ENCODE measurements at places on chromosomes 3 and 15.

- no peak for DNase-seq
These were observed 347.3 kb downstream of the ZBTB20 start for GRCh38 chr3:114799816-114800215.

GRCh38 chr3:113741086-113741485 lies 5.0 kb downstream of the NAA50 start:
- no peak for DNase-seq

DNA sequence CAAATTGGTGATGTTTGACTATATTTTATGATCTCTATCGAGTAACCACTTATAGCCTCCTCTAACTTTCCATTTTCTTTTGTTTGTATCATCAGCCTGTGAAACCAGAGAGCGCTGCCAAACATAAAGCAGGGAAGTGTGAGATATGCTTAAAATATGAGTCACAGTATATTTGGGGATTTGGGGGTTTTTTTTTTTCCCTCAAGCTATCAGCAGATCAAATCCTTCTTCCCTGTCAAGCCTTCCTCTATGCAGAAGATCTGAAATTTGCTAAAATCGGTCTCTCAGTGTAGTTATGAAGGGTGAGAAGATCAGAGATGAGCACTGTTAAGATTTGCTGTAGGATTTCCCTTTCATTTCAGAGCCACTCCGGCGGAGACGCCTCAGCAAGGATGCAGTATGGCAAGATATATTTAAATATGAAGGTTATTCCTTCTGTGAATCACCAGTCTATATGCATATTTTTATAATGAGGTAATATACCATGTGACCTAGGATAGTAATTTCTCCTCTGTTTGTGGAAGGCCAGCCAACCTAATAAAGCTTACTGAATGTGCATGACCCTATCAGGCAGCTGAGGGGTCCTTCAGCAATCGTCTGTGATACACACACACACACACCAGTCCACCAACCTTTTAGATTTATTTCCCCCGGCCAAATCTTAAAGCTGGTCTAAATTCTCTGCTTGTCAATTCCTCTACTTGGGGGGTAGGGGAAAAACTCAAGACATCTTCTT lies 474.1 kb downstream of the FOXP1 start:
- no peak for DNase-seq

GRCh38 chr15:51652084-51652668 lies 29.1 kb upstream of the SCG3 start:
- no peak for DNase-seq

DNA sequence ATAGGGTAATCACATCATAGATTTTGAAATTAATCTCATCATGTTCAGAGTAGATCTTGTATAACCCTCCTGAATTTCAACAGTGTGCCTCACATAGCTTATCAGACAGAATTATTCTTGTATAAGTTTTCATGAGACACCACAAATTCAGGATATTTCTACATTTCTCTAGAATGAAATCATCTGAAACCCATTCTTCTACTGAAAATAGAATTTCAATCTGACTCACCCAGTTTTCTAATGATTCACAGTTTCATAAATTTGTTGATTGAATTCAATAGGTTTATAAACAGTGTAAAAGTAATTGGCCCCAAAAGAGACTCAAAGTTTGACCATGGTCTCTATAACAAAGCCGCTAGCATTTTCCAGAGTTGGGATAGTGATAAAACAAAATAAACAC lies 1082.6 kb upstream of the EPHA6 start:
- no peak for DNase-seq

- no peak for DNase-seq
These were observed 75.9 kb downstream of the SCN5A start for GRCh38 chr3:38573556-38573955.

DNA sequence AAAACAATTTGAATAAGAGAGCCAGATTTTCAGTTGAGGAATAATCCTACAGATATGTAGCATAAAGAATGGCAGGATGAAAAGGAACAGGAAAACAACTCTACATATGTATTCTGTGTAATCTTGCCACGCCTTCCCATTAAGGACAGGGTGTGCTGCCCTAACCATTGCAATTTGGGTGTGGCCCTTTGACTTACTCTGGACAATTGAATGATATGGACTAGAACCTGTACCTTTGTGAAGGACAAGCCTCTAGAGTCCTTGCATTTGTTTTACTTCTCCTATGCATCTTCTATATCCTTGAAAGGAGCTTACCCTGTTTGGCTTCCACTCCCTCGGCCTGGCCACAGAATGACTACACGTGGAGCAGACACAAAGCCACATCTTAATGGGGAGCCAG lies 1261.6 kb upstream of the GBE1 start:
- DNase-seq = no peak

GRCh38 chr3:79461129-79461792 lies 306.5 kb downstream of the ROBO1 start:
- no peak for DNase-seq

DNA sequence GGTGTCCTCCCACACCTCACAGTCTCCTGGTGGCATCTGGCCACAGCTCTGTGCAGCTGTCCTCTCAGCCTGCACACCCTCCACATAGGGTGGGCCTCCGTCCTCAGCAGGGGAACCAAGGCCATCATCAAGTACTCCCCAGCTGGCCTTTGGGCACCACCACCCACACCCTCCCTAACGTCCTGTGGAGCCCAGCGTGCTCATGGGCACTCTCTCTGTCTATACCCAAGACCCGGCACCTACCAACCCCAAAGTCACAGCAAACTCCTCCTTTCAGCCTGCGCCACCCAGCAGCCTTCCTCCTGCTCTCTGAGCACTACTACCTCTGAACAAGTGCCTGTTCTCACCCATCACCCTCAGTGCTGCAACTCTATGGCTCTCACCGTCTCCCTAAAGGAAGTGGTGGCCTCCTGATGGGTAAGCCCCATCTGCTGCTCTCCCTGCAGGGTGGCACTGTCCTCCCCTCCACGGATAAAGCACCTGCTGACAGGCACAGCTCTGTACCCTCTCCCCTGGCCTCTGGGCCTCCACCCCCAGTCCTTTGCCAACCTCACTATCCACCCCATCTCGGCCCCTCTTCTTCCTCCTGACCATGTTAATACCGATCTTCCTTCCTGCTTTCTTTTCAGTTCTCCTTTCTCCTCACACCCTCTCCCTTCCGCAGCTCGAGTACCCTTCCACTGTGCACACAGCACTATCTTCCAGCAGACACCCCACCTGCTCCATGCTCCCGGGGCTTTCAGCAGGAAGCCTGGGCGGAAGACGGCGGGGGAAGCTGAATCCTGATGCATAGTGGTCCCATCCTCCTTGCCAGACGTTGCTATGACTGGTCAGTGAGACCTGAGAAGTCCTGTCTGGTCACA lies 31.5 kb downstream of the SLC41A3 start:
- no peak for DNase-seq

DNA sequence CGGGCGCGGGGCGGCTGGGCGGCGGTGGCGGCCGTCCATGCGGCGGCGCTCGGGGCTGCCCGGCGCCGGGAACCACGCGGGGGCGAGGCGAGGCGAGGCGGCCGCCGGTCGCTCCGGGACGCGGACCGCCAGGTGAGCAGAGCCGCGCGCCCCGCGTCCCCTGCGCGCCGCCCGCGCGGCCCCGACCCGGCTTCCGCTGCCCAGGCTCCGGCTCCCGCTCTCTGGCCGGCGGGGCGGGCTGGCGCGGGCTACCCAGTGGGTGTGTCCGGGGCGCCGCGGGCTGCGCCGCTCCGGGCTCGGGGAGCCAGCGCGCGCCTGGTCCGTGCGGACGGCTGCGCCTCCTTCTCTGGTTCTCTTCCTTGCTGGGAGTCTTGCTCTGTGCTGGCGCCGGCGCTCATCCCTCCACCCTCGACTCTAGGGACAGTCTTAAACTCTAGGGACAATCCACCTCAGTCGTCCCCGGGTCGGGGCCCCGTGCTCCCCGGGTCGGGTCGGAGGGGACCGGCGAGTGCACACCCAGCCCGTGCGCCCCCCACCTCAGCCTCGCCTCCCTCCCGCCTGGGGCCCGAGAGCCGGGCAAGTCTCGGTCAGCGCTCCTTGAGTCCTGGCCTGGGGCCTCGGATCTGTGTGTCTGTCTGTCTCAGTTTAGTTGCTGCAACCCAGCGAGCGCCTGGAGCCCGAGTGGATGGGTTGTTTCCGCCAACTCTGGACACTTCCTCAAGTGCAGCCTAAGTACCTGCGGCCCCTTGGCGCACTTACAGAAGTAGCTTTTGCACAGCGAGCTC lies 488 bp downstream of the THSD4 start:
- DNase-seq = no peak

GRCh38 chr15:41567862-41568261 lies 8.8 kb downstream of the TYRO3 start:
- DNase-seq = no peak

DNA sequence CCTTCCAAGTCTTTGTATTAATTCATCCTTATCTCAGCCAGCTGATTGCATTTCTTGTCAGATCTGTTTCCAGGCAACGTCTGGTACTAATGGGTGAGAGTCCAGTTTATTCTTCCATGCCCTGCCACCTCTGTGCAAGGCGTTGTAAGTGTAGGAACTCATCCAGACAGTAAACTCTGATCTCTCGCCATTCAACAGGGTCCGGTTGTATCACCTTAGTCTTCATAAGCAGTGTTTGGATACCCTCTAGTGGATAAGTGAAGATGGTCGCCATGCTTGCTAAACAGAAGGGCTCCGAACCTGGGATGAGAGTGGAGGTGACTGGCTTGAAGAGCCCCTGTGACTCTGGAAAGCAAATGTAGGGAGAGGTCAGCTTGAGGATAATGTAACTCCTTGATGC lies 51.6 kb upstream of the CMTM7 start:
- DNase-seq = no peak

DNA sequence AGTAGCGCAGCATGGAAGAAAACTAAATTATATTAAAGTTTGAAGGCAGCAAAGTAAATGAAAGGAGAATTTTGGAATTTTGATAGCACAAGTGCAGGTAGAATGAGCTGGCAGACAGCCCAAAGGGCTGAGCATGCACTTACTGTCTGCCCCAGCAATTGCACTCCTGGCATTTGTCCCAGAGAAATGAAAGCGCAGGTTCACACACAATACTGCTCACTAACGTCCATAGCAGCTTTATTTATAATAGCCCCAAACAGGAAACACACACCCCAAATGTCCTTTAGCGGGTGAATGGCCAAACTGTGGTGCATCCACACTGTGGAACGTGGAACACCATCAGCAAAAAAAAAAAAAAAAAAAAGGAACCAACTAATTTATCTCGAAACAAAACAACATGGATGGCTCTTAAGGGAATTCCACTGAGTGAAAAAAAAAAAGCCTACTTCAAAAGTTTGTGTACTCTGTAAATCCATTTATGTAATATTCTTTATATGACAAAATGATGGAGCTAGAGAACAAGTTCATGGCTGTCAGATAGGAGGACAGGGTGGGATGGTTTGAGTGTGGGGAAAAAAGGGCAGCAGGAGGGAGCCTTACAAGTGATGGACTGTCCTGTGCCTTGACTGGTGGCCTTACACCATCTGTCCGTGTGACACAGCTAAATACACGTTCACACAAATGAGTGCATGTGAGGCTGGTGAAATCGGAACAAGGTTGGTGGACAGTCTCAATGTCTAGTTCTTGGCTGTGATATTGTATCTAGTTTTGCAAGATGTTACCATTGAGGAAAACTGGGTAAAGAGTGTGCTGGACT lies 6.0 kb upstream of the TM2D3 start:
- DNase-seq = no peak

DNA sequence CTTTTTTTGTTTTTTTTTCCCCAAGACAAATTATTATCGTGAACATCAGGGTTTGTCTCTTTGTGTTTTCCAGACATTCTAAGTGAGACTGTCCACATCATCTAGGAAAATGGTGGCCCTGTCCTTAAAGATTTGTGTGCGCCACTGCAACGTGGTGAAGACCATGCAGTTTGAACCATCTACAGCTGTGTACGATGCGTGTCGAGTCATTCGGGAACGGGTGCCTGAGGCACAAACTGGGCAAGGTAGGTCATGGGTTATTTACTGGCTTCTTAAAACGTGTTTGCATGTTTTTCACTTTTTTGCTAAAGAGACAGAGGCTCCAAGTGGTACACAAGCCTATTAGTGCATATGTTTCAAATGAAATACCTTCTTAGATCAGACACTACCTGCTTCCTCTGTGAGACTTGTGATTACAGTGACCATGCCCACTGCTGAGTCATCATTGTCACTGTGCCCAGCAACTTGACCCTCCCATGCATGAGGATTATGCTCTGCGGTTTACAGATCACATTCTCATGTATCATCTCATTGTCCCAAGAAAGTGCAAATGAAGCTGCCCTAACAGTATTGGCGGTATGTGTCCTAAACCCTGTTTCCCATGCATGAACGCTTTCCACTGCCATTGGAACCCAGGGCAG lies 395.2 kb upstream of the TPM1 start:
- no peak for DNase-seq

DNA sequence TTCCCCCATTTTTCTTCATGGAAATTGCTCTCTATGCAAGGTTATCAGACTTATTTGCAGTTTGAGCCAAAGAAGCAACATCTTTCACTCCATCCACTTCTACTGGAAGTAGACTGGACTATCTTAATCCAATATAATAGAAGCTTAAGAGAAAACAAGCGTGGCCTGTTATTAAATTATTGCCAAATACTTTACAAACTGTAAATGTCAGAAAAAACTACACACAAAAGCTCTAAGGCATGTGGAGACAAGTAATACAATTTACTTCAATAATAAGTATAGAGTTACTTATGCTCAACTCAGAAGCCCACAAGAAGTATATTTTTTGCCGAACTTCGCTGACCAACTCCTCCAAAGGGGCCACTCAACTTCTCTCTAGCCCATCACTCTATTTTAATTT lies 120.3 kb downstream of the BDH1 start:
- no peak for DNase-seq

GRCh38 chr15:59014068-59014467 lies 26.6 kb downstream of the RNF111 start:
- DNase-seq = no peak

DNA sequence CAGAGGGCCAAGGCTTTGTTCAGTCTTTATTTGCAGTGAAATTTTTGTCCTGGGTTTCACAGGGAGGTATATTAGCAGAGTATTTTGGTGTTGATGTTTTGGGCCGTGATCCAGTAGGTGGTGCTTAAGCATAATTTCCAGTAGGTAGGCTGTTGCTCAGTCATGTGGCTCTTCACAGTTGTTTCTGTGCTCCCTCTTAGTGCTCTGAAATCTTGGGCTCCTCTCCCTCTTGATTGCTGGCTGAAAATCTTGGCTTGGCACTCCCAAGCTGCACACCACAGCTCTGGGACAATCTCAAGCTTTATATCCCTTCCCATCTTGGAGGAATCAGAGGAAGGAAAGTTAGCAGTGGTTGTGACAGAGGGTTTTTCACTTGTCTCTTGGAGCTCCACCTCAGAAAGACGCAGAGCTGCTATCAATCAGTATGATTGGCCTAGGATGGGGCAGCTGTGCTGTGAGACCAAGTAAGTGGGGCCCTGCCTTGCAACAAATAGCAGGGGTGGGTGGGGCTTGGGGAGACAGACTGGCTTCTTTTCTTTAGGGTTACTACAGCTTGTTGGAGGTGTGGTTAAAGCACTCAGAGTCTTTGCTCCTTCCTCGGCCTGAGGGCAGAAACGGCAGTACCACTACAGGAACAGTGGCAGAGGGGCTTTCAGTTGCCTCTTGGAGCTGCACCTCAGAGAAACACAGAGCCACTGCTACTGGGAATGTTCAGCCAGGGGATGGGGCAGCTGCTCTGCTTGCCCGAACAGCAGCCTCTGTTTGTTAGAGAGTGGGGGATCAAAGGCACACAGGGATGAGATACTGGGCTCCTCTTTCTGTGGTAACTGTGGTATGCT lies 627.0 kb downstream of the SI start:
- no peak for DNase-seq
